Activated CD4-positive, alpha-beta T cell treated with anti-CD3 and anti-CD28 coated beads, Interleukin-2, amount 10 ng/mL, durations not matched to agents 24 days and 14 days (primary cell): ENCODE measurements at places on chromosomes 11 and 22. TPM values are rescaled to one million over a fixed set of nuclear protein-coding genes. Genes with fewer than 3 reads are reported as not detected.

- DNase-seq: no peak
Observed at GRCh38 chr11:106585061-106585460, 433.2 kb downstream of the GUCY1A2 start.

GRCh38 chr11:6666302-6667183, 10.9 kb upstream of the DCHS1 start:
- DNase-seq: no peak

GRCh38 chr22:32827049-32827602, 25.6 kb downstream of the TIMP3 start:
- DNase-seq: no peak

DNA sequence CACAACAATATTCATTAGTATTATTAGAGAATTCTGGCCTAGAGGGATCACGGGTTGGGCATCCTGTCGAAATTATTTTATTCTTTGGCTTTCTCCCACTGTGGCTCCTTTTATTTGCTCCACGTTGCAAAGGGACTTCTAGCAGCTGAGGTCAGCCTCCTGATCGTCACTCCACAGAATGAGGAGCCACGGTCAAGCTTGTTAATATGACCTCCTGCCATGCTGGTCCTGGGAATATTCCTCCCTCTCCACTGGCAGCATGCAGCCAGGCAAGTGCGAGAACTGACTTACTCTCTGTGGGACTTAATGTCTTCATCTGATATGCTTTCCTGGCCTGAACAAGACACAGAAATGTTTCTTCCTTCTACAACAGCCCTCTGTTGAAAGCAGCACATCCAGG, 20.9 kb downstream of the POU2AF3 start:
- no peak for DNase-seq

The TRIM66 gene
- 11.9 and 13.4 TPM in 2 replicates for total RNA-seq

GRCh38 chr22:20786048-20786447, 12.1 kb downstream of the SERPIND1 start:
- no peak for DNase-seq

- peak; percentile 77 for DNase-seq
Observed at GRCh38 chr22:40462195-40462984, 92.0 kb downstream of the SGSM3 start.

- no peak for DNase-seq
Observed at GRCh38 chr22:47175151-47176025, 412.9 kb downstream of the TBC1D22A start.

GRCh38 chr22:42313804-42314581, 43.5 kb upstream of the TCF20 start:
- DNase-seq: peak; percentile 84
